ENCODE measurements at places on chromosomes 3 and 15.

GRCh38 chr15:68819495-68820294 lies 1.0 kb downstream of the ANP32A start:
- DNase-seq, result no peak

DNA sequence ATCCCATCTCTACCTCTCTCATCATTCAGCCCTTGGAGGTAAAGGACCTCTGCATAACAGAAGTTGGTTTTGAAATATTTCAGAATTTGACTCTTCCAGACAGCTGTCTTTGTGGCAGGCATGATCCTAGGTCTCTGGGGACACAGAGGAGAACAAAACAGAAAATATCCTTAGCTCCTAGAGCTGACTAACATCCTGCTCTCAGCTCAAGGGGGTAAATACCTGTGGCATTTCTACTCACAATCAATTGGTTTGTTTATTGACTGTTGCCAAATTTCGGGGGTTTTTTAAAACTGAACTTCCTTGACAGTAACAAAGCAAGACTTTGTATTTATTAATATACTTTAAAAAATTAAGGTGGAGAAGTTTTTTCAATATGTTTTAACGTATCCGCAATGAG lies 78.8 kb downstream of the EOMES start:
- no peak for DNase-seq

DNA sequence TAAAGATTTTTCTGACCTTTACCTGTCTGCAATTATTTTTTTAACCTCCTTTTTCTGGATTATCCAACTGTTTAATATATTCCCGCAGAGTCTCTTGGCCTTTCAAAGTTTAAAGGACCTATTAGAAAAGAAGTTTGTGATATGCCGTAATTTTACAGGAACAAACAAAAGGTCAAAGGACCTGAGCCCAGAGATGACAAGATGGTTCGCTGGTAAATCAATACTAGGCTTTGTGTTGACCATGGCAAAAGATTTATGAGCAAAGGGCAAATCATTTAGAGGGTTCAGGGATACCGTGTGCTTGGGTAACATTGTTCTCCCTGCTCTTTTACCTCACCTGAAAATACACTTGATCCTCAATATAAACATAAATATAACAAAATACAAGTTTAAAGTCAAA lies 923.5 kb downstream of the ROBO1 start:
- DNase-seq, result no peak

- no peak for DNase-seq
These were observed 387.9 kb downstream of the GABRG3 start for GRCh38 chr15:27358751-27359434.

Data from cardiac septum (tissue), 1 donor.